GM20000 (cell line): ENCODE measurements at places on chromosomes 2 and 18.

DNA sequence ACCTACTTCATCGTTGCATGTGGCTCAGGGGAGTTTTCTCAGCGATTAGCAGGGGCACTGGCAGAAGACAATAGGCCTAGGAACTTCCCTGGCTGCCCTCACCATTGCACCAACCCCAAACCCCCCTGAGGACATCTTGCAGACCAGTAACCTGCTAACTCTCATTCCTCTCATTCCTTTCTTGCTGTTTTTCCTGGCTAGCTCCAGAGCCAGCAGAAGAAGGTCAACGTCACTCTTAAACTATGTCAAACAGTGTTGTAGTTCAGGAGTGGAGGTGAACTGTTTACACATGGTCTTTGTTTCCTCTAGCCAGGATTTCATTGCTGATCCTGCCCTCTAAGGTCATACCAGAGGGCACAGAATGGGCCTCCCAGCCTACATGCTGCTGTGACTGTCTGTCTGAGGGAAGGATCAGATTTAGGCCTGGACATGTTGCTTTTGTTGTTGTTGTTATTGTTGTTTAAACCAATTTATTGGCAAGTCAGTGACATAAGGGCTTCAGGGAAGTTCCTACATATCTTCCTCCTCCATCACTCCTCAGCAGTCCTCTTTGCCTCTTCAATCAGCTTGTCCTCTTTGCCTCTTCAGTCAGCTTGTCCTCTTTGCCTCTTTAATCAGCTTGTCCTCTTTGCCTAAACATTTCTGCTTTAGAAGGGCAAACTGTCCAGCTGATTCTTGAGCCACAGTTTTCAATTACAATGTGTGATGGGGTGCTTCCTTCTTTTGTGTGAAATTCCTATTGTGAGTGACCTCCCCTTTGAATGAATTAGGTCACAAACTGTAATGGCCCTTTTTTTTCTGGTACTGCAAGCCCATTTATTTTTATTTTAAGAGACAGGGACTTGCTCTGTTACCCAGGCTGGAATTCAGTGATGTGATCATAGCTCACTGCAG is 471.9 kb upstream of the TNP1 start:
- DNase-seq, result no peak

GRCh38 chr2:30412684-30413570 is 34.1 kb upstream of the LCLAT1 start:
- no peak for DNase-seq

- no peak for DNase-seq
Measured at GRCh38 chr2:189566046-189566445, 14.5 kb downstream of the SLC40A1 start.

DNA sequence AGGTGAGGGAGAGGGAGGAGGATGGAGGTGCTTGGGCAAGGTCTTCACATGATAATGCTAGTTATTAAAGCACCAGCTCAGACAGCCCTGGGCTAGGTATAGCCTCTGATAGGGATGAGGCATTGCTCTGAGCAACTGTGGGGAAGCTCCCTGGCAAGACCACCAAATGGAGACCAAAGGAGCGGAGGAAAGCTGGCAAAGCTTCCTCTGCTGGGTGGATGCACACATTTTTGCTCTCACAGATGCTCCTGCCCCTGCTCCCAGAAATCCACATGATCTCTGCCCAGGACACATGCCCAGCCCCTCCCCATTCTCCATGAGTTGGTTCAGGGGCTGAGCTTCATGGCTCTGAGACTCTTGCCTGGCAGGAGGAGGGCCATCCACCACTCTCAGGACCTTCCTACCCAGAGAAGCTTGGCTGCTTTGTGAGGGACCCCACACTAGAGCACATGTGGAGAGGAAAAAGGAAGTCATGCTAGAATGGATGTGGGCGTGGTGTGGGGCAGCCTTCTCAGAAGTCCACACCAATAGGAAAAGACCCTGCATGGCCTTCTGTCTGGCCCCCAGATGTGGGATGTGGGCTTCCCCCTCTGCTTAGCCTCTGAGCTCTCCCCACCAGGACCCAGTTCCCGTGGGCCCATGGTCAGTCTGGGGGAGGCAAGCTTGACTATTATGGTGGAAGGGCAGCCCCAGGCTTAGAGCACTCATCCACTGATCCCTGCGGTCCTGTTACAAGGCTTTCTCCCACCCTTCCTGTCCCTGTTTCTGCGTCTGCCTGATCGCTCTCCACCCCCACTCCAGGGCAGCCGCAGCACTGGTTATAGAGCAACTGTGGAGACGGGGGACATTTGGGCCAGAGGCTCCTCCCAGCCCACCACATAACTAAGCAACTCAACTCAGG is 10.5 kb upstream of the CYP26B1 start:
- DNase-seq, result no peak

- no peak for DNase-seq
Measured at GRCh38 chr2:166091439-166091838, 36.4 kb downstream of the SCN1A start.
